ENCODE measurements at places on chromosomes 12 and 14. TPM values are rescaled to one million over a fixed set of nuclear protein-coding genes. Genes with fewer than 3 reads are reported as not detected.

Gene HNF1A
- not detected for total RNA-seq

Gene KLRC1
- not detected for total RNA-seq

Gene SCYL2
- 38.1 TPM for total RNA-seq

Gene JDP2
- total RNA-seq, result 89.6 TPM

Gene GSC
- total RNA-seq, result 8.5 TPM

Gene MOAP1
- total RNA-seq, result 31.6 TPM

Gene IAPP
- not detected for total RNA-seq

Gene LRRC10
- total RNA-seq, result not detected

Gene SLC39A5
- total RNA-seq, result not detected

Gene SLC17A8
- 0.17 TPM for total RNA-seq

Gene CATSPERB
- 3.6 TPM for total RNA-seq

Gene PPP2R5C
- total RNA-seq, result 105 TPM

Gene KSR2
- not detected for total RNA-seq

Gene PAPLN
- total RNA-seq, result 25.5 TPM

Gene C12orf60
- total RNA-seq, result 0.34 TPM

Gene HOXC12
- total RNA-seq, result 1.8 TPM

Gene NRL
- total RNA-seq, result 3.0 TPM

Gene KCNC2
- not detected for total RNA-seq

Gene HCAR1
- total RNA-seq, result 5.1 TPM

Gene PTPRB
- total RNA-seq, result 60.3 TPM

Gene RERG
- 15.3 TPM for total RNA-seq

Gene ERH
- 63.4 TPM for total RNA-seq

Gene ARG2
- 2.6 TPM for total RNA-seq

Gene C14orf132
- total RNA-seq, result 3.8 TPM

Gene CALM1
- total RNA-seq, result 493 TPM

Gene ATF7IP
- 70.3 TPM for total RNA-seq
